CD8-positive, alpha-beta memory T cell (primary cell): ENCODE measurements at places on chromosomes 16 and 17. TPM values are rescaled to one million over a fixed set of nuclear protein-coding genes. Genes with fewer than 3 reads are reported as not detected.

DNA sequence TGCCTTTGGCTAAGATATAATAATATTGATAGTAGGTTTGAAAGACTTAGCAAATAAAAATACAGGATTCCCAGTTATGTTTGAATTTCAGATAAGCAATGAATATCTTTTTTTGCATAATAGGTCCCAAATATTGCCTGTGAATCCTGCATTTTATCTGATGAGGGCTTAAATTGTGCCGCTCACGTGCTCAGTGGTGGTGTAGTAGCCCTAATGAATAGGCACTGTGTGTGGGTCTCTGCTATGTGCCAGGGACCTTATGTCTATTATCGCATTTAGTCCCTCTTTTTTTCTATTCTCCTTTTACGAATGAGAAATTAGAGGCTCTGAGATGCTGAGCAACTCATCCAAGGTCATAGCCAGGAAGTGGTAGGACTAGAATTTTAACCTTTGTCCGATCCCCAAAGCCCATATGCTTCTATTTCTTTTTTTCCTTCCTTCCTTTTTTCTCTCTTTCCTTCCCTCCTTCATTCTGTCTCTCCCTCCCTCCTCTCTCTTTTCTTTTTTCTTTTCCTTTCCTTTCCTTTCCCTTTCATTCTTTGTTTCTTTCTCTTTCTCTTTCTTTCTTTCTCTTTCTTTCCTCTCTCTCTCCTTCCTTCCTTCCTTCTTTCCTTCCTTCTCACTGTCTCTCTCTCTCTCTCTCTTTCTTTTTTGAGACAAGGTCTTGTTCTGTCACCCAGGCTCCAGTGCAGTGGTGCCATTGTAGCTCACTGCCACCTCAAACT, 47.2 kb downstream of the RGS9 start:
- DNase-seq = no peak

- no peak for DNase-seq
Measured at GRCh38 chr16:84115919-84116719, 623 bp downstream of the MBTPS1 start.

- DNase-seq = no peak
Measured at GRCh38 chr17:72567774-72568173, 447.0 kb downstream of the SOX9 start.

- DNase-seq = no peak
Measured at GRCh38 chr17:67364847-67365737, 1.3 kb downstream of the PSMD12 start.

GRCh38 chr17:30831663-30832437, at the start of gene ATAD5:
ATAD5 (plus strand) TSS chr17:30831966; CDS start chr17:30832348, 382 bp downstream.
- DNase-seq = peak; percentile 90

CACNG4 gene
- polyA plus RNA-seq = not detected

- DNase-seq = no peak
Measured at GRCh38 chr16:80103463-80103862, 437.3 kb upstream of the DYNLRB2 start.

- peak; percentile 18 for DNase-seq
Measured at GRCh38 chr17:43880420-43880991, 26.8 kb downstream of the MPP2 start.

MRTFB gene
- 6.5 TPM for polyA plus RNA-seq

DNA sequence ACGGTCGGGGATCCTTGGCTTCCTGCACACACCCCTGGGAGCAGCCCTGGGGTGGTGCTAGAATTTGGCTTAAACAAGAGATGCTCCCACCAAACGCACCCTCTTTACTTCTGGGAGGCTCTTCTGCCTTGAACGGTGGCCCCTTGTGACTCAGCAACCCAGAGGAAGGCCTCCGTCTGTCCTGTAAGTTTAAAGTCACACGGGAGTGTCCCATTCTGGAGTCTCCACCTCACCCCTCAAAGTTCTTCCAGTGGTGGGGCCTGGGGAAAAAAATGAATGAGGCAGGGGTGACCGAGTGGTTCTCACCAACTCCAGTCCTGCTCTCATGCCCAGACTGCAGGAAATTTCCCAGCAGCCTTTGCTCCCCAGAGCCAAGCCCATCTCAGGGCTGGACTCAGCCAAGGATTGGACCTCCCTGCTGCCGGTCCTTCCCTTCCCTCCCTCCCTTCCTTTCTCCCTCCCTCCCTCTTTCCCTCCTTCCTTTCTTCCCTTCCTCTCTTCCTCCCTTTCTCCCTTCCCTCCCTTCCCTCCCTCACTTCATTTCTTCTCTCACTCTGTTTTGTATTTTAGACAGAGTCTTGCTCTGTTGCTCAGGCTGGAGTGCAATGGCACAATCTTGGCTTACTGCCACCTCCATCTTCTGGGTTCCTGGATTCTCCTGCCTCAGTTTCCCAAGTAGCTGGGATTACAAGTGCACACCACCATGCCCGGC, 11.4 kb downstream of the ITGAD start:
- no peak for DNase-seq

- DNase-seq = no peak
Measured at GRCh38 chr17:17351901-17352781, 49.0 kb downstream of the NT5M start.

DNA sequence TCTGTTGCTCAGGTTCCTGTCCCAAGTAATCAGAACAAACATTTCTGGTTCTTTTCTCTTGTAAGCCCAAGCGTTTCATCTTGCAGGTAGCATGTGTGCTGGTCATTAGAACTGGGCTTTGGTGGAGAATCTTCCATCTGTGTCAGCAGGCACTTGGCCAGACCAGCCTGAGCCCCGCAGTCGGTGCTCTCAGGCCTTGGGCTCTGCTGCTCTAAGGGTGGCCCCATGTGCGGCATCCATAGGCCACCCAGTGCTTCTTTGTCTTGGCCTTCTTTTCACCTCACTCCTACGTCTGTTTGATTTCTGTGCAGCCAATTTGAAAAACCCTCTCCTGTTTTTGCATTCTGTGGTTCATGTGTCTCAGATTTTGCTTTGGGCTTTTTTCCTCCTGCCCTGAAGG, 51.6 kb downstream of the PLD6 start:
- no peak for DNase-seq

- DNase-seq = no peak
Measured at GRCh38 chr16:57798267-57798810, 4.0 kb downstream of the KIFC3 start.

GRCh38 chr16:63363738-63364137, 1327.5 kb upstream of the CDH8 start:
- DNase-seq = no peak

GRCh38 chr17:66466840-66467367, 164.5 kb downstream of the PRKCA start:
- no peak for DNase-seq

DNA sequence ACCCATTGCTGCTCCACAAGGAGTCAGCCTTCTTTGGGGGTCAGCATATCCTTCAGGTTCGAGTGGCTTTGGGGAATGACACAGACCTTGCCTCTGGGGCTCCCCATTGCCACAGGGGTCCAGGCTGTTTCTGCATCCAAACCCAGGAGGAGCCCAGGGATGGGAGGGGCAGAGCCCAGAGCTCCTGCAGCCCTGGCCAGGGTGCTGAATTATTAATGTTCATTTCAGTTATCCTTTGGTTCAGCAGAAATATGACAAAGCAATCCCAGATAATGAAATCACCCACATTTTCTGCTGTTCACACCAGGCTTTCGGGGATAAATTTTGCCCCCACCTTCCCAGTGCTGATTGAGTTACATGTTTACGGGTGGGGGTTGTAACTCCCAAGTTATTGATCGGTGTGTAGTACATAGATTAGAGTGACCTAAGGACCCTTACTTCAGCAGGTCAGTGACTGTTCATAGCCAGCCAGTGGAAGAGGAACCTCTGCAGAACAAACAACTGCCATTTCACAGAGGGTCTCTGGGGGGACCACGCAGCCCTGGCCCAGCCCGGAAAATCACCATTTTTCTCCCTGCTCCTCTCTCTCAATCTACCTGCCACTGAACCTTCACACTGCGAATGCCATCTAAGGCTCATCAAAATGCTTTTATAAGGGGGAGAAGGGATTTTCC, 240.3 kb upstream of the N4BP1 start:
- DNase-seq = no peak

DNA sequence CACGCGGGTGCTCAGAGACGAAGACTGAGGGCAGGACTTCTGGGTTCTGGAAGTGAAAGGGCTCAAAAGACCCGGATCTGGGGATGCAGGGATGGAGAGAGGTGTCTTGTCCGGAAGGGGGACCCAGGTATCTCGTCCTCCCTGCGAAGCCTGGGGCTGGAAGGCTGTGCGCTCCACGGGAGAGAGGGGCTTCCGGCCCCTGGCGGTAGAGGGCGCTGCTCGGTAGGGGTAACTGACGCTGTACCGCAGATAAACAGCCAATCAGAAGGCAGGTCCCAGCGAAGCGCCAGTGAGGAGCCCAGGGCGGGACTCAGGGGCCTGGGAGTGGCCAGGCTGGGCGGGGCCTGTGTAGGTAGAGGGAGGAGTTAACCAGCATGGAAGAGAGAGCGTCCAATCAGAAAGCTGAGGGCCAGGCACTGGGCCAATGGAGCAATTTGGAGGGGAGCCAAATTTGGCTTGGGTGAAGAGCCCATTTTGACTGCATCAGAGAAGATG, 804 bp downstream of the TGFB1I1 start:
- DNase-seq = peak; percentile 22

- DNase-seq = no peak
Measured at GRCh38 chr16:13931845-13932244, 11.9 kb downstream of the ERCC4 start.

- DNase-seq = no peak
Measured at GRCh38 chr17:40841246-40841645, 18.8 kb upstream of the KRT10 start.

- DNase-seq = no peak
Measured at GRCh38 chr17:56300144-56300543, 146.9 kb downstream of the ANKFN1 start.

AHSP gene
- not detected for polyA plus RNA-seq

DNA sequence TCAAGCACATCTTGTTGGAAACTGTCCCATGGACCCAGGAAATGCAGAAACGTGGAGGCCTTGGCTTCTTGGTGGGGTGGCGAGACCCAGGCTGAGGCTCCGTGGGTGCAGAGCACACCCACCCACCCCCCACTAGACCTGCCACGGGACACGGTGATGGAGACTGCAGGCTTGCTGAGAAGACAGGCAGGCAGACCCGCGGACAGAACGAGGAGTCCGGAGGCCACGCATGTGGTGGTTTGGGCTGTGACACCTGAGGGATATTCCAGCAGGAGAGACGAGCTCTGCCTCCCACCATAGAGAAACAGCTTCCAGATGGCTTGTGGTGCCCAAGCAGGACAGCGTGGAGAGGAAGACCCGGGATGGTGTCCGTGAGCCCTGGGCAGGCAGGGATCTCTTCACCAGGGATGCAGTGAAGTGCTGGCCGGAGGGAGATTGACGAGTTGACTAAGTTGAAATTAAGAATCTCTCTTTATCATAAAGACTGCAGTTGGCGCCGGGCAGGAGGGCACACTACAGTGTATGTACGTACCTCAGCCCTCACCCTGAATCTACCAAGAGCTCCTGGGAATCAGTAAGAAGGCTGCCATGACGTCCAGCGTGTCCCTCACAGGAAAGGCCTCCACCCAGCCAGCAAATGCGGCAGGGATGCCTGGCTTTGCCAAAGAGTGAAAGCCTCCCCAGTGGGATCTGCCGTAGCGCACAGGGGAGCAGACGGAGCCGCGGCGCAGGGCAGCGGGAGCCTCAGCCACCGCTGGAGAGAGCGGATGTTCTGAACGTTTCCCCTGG, 8.2 kb downstream of the UBE2I start:
- DNase-seq = no peak

GINS3 gene
- polyA plus RNA-seq = 2.0 TPM

KRT33A gene
- polyA plus RNA-seq = not detected
